Lung microvascular endothelial cell (primary cell): ENCODE measurements at places on chromosomes 11 and 22. TPM values are rescaled to one million over a fixed set of nuclear protein-coding genes. Genes with fewer than 3 reads are reported as not detected.

The POLR2L gene
- total RNA-seq = 246 and 284 TPM in 2 replicates

The GLYATL2 gene
- not detected in 2 replicates for total RNA-seq

The OR51B5 gene
- not detected in 2 replicates for total RNA-seq

GRCh38 chr11:34299284-34299972, 58.4 kb downstream of the ABTB2 start:
- DNase-seq = no peak

- no peak for DNase-seq
These were observed 313.7 kb downstream of the SWAP70 start for GRCh38 chr11:9977554-9977953.

- DNase-seq = peak; percentile 53
These were observed 88.6 kb downstream of the PLEKHA7 start for GRCh38 chr11:16925561-16926065.
